ENCODE measurements at places on chromosomes 16 and 17.

DNA sequence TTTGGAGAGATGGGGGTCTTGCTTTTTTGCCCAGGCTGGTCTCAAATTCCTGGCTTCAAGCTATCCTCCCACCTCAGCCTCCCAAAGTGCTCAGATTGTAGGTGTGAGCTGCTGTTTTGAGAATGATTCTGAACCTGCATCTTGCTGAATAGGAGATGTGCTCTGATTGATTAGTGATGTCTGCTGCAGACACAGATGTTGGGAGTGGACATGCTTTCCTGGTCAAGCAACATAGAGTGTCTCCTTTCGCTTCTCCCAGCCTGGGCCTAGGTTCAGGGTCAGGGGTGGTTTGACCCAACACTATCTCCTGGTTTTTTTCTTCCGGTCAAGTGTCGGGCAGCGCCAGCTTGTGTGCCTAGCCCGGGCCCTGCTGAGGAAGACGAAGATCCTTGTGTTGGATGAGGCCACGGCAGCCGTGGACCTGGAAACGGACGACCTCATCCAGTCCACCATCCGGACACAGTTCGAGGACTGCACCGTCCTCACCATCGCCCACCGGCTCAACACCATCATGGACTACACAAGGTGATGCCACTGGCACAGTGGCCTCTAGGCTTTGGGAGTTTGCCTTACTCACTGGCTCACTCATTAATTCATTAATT is 85.2 kb downstream of the ABCC6 start:
- no peak for DNase-seq

GRCh38 chr17:67998466-67998865 is 2.2 kb upstream of the C17orf58 start:
- DNase-seq = no peak

DNA sequence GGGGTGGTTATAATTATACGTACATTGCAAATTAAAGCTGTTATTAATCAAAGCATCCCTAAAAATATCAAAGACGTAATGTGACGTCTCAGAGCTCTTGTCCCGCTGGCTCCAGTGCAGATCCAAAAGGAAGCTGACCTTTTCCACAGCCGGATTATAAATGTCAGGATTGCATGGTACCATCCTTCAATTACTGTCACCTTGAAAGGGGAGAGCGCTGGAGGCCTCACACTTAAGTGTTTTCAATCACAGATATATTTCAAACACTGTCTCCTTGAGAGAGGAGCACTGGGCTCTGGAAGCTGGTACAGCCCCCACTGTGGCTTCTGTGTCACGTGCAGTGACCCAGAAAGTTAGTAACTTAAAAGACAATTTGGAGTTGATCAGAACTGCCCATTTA is 94.2 kb downstream of the AIPL1 start:
- DNase-seq = no peak

- no peak for DNase-seq
Observed at GRCh38 chr16:20881503-20881878, 18.7 kb downstream of the DCUN1D3 start.

- no peak for DNase-seq
Observed at GRCh38 chr17:75777296-75777922, 7.2 kb upstream of the UNK start.

DNA sequence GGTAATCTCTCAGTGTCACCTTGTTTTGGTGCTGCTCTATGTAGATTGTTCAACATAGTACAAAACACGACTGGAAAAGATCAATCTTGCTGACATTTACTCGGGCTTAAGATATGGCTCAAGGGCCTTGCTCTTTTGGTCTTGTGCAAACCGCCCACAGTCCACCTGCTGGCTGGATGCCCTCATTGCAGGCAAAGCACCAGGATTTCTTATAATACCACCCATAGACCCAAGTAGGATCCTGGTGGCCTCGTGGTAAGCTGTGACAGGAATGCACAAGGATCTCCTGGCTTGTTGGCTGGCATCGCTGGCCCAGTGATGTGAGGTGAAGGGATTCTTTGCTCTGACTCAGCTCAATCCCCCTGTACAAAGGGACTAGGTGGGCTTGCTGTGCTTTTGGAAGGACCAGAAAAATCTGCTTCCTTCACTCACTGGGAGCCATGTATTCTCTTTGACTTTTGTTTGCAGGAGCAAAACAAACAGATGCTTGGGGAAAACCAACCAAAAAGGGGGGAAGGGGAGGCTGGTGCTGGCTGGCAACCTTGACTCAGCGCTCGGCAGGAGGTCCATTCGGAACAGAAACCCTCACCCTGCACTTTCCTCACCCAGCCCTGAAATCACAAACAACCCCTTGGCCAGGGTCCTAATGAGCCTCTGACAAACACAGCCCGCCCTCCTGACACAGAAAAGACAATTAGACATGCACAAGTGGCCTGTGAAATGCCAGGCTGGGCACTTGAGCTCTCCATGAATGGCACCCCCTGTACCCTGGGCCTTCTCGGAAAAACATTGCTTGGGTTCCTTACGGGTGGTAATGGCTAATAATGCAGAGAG is 36.6 kb upstream of the MED9 start:
- peak; percentile 96 for DNase-seq

DNA sequence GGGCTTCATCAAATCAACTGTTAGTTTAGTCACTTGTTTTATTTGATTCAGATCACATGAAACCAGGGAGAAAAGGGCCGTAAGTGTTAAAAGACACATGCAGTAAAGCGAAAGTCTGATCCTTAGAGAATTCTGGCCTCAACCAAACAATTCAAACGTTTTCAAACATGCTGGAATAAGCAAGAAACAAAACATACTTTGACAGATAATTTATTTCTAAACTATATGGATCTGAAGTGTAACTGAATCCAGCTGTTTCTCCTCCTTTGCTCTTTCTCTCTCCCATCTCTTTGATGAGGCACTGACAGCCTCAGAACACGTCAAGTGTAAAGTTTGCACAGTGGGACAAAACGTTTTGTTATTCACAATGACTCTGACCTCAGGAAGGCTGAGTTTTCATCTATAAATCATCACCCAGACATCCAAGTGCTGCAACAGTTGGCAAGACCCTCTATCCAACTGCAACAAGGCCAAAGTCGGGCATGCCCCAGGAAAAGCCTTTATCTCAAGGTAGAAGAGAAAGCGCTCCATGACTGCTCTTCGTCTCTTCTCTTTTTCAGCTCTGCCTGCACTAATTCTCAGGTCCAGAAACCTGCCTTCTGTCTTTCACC is 267.1 kb upstream of the MYOCD start:
- no peak for DNase-seq

- DNase-seq = no peak
Observed at GRCh38 chr16:70433458-70434103, 5.3 kb downstream of the ST3GAL2 start.

GRCh38 chr17:57615836-57616757 is 129.0 kb downstream of the CCDC182 start:
- no peak for DNase-seq

DNA sequence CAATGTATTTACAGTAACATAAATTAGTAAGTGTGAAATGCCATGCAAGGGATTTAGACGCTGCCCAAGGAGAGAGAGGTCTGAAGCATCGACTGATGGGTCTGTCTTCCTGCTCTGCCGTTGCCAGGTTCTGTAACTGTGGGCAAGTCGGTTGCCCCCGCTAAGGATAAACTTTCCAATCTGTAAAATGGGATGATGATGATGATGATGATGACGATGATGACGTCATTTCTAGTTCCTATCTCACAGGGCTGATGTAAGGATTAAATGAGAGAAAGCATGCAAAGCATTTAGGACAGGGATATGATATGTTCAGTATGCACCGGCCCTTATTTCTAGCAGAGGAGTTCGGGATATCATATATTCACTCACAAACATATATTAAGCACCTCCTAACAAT is 54.8 kb downstream of the C17orf67 start:
- no peak for DNase-seq

DNA sequence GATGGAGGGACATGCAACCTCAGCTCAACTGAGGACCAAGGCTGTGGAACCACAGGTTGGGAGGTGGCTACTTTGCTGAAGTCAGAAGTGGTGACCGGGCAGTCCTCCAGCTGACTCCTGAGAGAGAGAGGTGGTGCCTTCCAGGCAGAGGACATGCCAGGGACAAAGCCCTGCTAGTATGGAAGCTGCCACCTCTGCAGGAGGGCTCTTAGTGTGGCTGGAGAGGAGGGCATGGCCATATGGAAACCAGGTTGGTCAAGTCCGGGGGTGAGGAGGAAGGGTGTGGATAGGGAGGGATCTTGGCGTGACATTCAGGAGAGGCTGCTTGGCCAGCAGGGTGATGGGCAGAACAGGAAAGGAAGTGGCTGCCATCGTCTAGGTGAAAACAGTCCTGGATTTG is 5.7 kb downstream of the C16orf86 start:
- no peak for DNase-seq

DNA sequence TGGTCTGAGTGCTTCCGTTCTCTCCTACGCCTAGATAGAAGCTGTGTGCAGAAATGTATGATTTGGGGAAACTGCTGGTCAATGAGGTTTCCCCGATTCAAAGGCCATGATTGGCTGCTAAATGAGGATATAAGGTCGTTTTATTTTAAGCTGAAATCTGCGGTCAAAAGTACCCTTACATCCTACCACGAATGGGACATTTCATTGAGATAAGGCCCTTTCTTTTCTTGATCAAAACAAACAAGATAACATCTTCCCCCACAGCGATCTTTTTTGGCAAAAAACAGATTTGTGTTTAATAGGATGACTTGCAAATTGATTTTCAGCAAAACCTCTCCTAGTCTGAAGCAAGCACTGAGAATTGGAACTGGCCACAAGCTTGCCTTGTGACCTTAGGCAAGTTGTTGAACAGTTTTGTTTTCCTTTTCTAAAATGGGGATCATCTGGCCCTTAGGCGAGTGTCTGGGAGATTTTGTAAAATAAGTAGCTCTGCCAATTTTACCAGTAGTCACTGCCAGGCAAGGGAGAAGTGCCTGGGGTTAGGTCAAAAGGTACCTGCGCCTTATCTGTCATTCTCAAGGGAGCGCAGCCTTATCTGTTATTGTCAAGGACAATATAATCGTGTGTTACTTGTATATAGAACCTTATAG is 635 bp downstream of the SCPEP1 start:
- no peak for DNase-seq

DNA sequence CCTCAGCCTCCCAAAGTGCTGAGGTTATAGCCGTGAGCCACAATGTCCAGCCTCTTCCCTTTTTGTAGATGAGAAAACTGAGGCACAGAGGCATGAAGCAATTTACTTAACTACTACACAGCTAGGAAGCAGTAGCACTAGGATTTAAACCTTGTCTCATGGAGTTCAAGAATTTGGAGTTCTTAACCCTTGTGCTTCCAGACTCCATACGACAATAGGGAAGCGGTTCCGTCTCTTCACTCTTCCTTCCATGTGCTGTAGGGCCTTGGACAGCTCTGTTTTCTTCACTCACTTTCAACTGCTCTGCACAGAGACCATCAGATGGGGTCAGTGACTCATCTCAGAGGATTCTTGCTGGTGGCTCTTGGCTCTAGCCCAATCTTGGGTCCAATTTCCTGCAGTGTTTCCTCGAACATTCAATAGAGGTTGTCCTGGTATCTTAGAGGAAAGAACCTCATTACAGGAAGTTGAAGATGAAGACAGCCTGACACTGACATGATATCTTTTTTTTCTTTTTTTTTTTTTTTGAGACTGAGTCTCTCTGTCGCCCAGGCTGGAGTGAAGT is 19.3 kb downstream of the ITGAL start:
- DNase-seq = no peak

DNA sequence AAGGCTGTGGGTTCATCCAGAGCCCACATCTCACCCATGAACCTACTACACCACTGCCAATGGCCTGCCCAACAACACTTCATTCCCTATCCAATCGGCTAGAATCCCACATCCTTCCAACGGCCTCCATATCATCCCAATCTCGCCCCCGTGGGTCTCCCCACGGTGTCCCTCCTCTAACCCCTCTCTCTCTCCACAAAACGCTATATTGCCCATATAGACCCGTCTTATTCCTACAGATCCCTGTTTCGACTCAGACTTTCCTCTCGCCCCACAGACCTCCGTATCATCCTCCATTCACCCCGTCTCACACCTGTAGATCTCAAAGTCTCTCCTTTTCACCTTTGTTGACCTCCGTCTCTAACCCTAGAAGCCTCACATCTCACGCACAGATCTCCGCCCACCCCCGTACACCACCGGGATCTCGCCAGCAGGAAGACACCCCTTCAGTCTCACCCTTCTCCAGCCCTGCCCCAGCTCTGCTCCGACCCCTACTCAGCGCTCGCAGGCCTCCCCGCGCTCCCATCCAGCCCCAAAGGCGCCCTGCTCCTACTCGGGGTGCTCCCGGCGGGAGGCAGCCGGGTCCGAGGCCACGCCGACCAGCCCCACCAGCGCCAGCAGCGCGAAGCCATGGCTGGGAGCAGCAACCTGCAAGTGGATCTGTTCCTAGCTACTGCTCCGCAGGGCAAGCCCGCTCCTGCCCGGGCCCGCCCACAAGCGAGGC is at the start of gene FDXR:
Gene FDXR, minus strand, starts transcription at position 682 of the 724 bp plus-strand sequence. Its CDS starts 50 bp downstream, at position 632.
- no peak for DNase-seq

DNA sequence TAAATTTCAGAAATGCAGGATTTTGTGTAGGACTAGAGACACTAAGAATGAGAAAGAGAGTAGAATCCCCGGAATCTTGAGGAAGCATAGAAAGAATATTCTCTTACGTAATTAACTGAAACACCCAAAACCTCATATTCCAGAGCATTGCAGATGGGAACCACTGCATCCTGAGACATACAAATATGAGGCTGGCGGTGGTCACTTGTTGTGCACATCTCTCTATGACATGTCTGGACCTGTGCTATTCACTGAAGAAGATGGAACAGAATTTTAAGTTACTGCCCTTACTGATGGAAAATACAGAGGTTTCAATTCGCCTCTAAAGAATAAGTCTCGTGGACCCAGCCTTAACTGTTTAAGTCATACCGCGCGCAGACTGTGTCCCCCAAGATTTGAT is 806 bp downstream of the RAD51C start:
- no peak for DNase-seq

GRCh38 chr16:52496051-52496876 is 50.7 kb downstream of the TOX3 start:
- peak; percentile 41 for DNase-seq

GRCh38 chr17:39920218-39921210 is 2.1 kb upstream of the GSDMB start:
- no peak for DNase-seq

DNA sequence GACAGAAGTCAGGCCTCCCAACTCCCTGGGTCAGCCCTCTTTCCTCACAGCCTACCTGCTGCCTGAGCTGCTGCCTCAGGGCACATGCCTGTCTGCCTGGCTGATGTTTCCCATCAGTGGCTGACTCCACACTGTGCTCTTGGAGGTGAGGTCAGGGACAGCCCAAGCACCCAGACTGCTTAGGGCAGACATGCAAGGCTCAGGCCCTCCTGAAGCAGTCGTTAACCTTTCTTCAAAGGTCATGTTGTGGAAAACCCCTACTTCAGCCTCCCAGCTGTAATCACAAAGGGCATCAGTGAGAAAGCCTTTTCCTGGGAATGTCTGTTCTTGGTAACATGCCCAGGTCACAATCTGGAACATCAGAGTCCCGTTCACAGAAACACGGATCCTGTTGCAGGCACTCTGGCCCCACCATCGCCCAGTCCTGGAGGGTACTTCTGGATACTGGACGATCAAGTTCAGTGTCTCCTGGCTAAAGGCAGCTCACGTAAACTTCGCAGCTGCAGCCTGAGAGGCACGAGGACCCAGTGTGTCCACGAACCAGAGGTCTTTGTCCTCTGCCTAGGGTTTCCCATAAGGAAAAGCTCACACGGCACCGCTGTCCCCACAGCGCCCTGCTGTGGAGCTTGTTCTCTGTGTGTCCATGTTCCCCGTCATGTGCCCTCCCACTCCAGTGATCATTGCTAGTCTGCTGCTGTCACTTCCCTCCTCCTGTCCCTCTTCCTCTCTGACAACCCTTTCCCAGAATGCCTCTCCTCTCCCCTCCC is 54.9 kb downstream of the GNAO1 start:
- DNase-seq = no peak
